ENCODE measurements at places on chromosomes 5 and 9.

DNA sequence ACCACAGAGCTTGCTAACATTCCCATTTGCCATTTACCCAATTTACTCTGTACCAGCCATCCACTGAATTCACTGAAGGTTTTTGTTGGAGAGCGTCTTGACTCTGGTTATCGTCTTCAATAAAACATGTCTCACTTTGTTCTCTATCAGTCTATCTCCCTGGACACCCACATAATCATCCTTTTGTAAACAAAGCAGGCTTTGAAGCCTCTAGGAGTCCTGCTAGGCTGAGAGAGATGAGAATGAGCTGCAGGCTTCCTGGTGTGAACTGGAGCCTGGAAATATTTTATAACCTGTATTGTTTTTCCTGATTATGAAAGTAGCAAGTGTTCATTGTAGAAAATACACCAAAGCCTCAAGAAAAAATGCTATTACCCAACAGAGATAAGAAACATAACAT is 140.6 kb upstream of the ZNF366 start:
- H3K27me3 ChIP-seq = no peaks in the 10 kb centered on the region
- no peak overlapping the region for H3K27ac ChIP-seq
- no peaks in the 10 kb centered on the region for H3K4me1 ChIP-seq
- H3K4me3 ChIP-seq = no peak overlapping the region

DNA sequence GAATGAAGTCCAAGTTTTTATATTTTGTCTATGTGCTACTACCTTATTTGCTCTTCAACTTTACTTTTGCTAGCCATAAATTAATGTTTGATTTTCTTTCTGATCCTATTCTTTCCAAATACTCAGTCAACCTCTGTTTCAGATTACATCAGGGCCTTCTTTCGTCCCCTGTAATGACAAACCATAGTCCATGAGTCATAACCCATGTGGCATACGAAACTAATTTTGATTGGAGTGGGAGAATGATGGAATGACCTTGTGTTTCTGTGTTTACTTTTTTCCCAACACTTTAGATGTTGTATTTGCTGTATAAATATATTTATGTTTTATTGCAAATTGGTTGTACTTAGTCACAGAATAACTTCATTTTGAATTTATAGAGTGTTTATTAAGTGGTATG is 1043.1 kb downstream of the DTWD2 start:
- H3K27ac ChIP-seq = no peak overlapping the region
- no peak overlapping the region for H3K4me3 ChIP-seq
- H3K4me1 ChIP-seq = no peaks in the 10 kb centered on the region
- no peak for DNase-seq
- H3K27me3 ChIP-seq = no peaks in the 10 kb centered on the region
- H3K36me3 ChIP-seq = no peaks in the 10 kb centered on the region

GRCh38 chr5:647727-648126 is 35.6 kb downstream of the CEP72 start:
- peaks cover 4% of the 10 kb centered on the region for H3K36me3 ChIP-seq
- no peak overlapping the region for H3K27ac ChIP-seq
- no peak overlapping the region for H3K4me3 ChIP-seq
- H3K27me3 ChIP-seq = no peaks in the 10 kb centered on the region

DNA sequence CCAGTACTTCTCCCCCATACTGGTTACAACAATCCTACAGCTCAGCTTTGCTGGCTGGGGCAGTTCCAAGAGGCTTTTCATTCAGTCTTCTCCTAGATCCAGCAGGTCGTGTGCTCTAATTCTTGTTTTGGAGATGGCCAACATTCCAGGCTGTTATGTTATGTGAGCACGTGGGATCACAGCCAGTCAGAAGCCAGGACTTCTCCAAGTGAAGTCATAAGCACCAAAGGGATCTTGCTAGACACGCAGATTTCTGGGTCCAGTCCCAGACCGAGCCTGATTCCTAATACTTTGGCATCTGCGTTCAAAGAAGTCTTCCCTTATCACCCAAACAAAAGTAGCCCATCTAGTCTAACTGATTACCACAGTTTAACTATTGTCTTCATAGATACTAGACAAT is 1.4 kb upstream of the LARP1 start:
- no peaks in the 10 kb centered on the region for H3K36me3 ChIP-seq
- peak overlapping the region; percentile 98 for H3K27ac ChIP-seq
- H3K27me3 ChIP-seq = no peaks in the 10 kb centered on the region
- DNase-seq = peak; percentile 83
- H3K4me3 ChIP-seq = no peak overlapping the region
- H3K4me1 ChIP-seq = peaks cover 15% of the 10 kb centered on the region

- DNase-seq = no peak
- H3K36me3 ChIP-seq = no peaks in the 10 kb centered on the region
- no peaks in the 10 kb centered on the region for H3K27me3 ChIP-seq
- H3K27ac ChIP-seq = no peak overlapping the region
- no peaks in the 10 kb centered on the region for H3K4me1 ChIP-seq
- no peak overlapping the region for H3K4me3 ChIP-seq
Measured at GRCh38 chr9:81492710-81493447, 196.5 kb downstream of the TLE1 start.
